Lung microvascular endothelial cell (primary cell): ENCODE measurements at places on chromosomes 5 and 9. TPM values are rescaled to one million over a fixed set of nuclear protein-coding genes. Genes with fewer than 3 reads are reported as not detected.

- no peak for DNase-seq
These were observed 1.1 kb downstream of the MVB12B start for GRCh38 chr9:126327714-126328185.

GRCh38 chr5:160511280-160511929, 89.8 kb downstream of the PTTG1 start:
- DNase-seq: no peak

DNA sequence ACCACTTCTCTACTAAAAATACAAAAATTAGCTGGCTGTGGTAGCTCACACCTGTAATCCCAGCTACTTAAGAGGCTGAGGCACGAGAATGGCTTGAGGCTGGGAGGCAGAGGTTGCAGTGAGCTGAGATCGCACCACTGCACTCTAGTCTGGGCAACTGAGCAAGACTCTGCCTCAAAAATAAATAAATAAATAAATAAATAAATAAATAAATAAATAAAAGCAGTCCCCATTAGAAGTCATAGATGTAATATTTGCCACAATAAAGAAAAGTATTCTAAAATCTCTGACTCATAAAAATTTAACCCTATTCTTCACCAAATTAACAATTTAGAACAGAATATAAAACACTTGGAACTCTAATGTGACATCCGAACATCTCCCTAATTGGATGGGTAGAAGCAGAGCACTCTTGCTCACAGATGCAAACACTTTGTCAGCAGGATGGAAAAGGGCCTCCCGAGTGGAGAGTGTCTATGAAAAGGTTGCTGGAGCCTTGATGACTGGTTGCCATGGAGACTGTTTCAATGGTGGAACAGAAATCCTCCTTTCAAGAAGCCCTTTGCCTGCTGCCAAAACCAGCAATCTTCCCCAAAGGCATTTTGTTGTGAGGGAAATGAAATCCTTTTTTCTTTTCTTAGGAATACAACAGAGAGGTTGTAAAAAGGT, 38.9 kb upstream of the TRAF1 start:
- no peak for DNase-seq

DNA sequence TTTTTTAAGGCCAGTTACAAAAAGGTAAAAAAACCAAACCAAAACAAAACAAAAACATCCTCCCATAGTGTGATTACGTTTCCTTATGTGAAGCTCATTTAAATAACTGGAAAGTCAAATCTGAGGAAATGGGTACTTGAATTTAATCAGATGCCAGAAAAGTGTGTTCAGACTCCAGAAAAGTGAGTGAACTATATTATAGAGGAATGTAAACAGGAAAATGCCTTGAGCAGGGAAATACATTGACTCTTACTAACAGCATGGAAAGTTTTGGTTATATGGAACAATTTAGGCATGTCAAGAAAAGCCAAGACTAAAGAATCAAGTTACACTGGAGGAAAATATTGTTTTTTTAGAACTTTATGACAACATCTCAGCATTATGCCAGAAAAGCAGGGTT, 37.8 kb upstream of the RNF20 start:
- peak; percentile 20 for DNase-seq

GRCh38 chr5:103894882-103895281, 332.3 kb upstream of the NUDT12 start:
- no peak for DNase-seq

Gene HEMGN
- total RNA-seq: not detected in 2 replicates

DNA sequence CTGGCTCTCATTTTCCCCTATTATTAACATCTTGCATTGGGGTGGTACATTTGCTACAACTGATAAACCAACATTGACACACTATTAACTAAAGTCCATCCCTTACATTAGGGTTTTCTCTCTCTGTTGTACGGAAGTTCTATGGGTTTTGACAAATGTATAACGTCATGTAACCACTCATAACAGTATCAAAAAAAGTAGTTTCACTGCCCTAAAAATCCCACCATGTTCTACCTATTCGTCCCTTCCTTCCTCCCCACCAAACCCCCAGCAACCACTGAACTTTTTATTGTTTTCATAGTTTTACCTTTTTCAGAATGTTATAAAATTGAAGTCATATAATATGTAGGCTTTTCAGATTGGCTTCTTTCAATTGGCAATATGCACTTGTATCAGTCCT, 40.1 kb downstream of the MLLT3 start:
- no peak for DNase-seq

Gene RGS7BP
- 0.20 and 0.22 TPM in 2 replicates for total RNA-seq

Gene SH3TC2
- total RNA-seq: 4.0 and 15.0 TPM in 2 replicates

Gene CCL27
- total RNA-seq: not detected in 2 replicates

Gene PKD2L2
- not detected in 2 replicates for total RNA-seq
